ENCODE measurements at places on chromosomes 5 and 9.

DNA sequence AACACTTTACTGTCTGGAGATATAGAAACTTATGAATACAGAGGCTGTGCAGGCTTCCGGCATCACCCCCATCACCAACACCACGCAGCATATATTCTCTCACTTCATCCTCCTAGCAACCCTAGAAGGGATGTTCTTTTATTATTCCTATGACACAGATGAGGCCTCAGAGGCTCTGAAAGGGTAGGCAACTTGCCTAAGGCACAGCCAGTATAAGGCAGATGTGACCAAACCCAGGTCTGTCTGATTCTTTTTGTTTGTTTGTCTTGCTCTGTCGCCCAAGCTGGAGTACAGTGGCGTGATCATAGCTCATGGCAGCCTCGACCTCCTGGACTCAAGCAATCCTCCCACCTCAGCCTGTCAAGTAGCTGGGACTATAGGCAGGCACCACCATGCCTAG lies 22.8 kb upstream of the CORO2A start:
- no peak for DNase-seq

- DNase-seq: no peak
Measured at GRCh38 chr5:89236900-89237299, 353.9 kb upstream of the MEF2C start.

GRCh38 chr5:66967102-66967501 lies 229.5 kb downstream of the CD180 start:
- DNase-seq: no peak

- no peak for DNase-seq
Measured at GRCh38 chr5:80963521-80963895, 3.3 kb downstream of the RASGRF2 start.

DNA sequence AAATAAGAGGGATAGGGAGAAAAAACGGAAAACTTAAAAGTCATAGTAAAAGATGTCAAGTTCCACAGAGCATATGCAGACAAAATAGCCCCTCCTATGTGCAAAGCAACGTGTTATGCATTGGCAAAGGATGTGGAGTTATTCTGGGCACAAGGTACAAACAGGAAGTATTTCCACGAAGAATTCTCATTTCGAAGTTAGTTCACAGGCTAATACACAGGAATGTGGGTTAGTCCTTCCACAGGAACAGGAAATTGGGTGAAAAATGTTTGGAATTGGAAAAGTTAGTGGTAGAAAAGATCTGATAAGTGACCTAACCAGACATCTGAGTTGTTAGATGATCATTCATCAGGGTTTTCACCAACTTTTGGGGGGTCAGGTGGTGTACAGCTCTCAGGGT lies 326.6 kb downstream of the EBF1 start:
- DNase-seq: no peak

DNA sequence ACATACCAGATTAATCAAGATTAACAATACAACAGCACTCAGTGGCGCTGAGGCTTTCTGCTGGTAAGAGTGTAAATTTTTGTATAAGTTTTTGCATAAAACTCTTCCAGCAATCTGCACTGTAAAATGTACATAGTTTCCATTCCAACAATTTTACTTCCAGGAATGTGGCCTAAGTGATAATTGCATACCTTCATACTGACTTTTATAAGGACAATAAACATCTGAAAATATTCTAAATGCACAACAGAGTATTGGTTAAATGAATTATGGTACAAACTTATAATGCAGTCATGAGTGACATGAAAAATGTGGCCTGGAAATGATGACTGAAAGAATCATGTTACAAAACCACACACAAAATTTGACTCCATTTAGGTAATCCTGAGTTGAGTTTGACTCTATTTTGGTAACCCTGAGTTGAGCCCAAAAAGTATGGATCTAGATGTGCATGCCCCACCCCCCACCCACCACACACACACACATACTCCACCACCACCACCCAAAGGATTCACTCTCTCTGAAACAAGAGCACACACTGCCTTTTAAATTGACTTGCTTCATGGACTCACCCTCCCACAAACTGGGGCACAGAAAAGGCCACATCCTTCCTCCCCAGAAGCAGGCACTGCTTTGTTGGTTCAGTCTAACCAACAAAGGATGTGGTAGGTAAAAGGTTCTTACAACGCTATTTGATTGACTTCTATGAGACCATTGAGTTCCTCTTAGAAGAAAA lies 137.6 kb downstream of the SUSD1 start:
- DNase-seq: peak; percentile 58

DNA sequence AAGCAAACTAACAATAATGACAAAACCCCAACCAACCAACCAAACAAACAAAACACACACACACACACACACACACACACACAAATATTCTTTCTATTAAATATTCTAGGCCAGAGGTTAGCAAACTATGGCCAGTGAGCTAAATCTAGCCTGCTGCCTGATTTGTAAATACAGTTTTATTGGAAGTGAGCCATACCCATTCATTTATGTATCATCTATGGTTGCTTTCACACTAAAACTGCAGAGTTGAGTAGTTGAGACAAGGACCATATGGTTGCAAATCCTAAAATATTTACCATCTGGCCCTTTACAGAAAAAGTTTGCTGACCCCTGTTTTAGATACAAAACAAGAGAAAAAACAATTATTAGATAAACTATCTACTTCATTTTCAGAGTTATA lies 620.5 kb upstream of the SEMA6A start:
- DNase-seq: no peak

DNA sequence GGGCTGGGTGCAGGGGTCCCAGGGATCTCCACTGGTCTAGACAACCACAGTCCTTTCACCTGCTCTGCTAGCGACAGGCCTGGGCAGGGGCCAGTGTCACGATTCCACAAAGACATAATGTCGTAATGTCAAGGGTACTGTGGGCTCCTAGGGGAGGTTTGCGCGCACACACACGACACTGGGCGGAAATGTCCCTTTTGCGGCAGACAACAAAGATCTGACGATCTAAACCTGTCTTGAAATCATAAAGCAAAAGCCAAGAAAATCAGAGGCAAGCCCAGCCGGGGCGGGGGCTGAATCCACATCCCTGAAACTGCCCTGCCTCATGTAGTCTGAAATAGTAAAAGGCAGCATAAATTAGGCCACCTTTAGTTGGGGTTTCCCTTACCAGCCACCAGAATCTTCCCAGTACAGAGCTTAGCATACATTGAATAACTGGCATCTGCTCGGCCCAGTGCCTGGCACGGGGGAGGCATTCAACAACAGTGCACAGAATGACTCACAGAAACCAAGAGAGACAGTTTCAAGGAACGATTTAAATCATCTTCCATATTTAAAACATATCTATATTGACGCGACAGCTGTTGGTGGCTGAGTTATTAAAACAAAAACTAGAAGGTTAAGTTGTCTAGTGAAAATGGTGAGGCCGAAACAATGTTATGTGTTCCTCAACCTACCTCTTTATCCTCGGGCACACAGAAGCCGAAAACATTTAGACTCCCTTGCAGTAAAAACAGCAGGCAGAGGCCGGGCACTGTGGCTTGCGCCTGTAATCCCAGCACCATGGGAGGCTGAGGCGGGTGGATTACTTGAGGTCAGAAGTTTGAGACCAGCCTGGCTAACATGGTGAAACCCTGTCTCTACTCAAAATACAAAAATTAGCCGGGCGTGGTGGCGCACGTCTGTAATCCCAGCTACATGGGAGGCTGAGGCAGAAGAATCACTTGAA lies 151.0 kb downstream of the MYO10 start:
- peak; percentile 55 for DNase-seq

DNA sequence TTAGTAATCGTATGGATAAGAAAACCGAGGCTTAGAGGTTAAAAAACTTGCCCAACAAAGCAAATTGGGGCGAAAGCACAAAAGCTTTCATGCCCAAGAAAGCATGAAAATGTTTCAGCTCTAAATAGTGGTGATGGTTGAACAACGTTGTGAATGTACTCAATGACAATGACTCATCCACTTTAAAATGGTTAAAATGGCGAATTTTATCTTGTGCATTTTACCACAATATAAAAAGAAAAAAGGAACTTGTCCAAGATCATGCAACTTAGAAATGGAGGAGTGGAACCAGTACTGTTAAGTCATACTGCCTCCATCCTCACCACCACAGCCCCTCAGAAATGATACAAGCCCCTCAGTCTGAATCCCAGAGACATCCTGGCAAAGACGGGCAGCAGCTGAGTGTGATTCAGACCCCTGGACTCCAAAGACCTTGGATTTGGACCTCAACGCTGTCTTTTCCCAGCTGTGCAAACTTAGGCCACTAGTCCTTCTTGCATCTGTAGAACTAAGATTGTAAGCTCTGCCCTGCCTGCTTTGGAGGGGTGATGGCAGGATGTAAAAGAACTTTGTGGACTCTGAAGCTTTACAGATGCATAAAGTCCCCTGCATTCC lies 158.4 kb downstream of the GABBR2 start:
- no peak for DNase-seq

DNA sequence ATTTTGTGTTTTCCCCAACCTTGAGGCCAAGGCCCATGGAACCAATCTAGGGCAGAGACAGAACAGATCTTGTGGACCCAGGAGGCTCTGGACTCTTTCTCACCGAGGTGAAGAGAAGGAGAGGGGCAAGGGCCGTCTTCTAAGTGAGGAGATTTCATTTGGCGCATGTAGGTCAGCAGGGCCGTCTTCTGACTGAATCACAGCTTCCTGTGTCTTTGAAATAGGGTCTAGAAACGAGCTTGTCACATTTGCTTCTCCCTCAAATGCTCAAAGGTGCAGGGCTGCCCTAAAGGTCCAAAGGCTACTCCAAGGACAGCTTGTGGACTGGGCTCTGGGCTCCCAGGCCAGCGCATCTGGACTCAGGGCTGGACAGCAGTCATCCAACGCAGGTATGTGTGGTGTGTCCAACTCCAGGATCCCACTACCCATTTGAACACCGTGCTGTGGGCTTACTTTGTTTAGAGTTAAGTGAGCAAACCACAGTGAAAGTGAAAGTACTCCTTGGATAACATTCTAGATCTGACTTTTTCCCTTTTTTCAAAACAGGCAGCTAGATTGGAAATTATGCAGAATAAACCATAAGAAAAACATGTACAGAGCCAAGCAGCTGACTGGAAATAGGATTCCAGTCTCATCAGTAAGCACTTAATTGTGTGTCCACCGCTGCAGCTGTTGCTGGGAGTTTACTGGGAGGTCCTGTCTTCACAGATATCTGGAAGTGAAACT lies 357.0 kb downstream of the GADD45G start:
- no peak for DNase-seq

DNA sequence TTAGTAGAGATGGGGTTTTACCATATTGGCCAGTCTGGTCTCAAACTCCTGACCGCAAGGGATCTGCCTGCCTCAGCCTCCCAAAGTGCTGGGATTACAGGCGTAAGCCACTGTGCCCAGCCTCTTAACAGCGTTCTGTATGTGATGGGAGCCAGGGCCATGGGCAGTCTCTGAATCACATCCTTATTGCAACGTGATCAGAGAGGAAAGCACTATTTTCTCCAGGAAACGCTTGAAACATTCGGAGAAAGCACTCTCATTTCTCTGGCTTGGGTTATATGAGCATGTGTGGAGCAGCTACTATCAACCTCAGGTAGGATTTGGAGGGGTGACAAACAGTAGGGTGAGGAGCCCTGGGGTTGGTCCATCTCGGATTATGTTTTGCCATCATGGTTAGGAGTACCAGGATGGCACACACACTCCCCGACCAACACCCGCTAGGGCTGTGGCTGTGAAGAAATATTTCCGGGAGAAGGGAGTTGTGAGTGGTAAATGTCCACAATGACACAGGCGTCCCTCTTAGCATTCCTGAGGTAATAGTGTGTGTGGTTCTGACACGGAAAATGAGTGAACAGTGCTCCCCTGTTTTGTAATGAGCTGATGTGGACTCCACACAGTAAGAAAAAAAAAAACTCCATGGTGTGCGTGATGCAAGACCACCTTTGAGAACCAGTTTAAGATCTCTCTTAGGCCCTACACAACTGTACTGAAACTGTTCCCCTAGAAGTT lies 406.2 kb upstream of the ZNF608 start:
- DNase-seq: no peak

GRCh38 chr9:65437724-65438123 lies 152.7 kb upstream of the FOXD4L5 start:
- DNase-seq: no peak

GRCh38 chr5:91535499-91535898 lies 152.4 kb upstream of the ARRDC3 start:
- DNase-seq: no peak

GRCh38 chr9:79769476-79770275 lies 197.9 kb downstream of the TLE4 start:
- no peak for DNase-seq

DNA sequence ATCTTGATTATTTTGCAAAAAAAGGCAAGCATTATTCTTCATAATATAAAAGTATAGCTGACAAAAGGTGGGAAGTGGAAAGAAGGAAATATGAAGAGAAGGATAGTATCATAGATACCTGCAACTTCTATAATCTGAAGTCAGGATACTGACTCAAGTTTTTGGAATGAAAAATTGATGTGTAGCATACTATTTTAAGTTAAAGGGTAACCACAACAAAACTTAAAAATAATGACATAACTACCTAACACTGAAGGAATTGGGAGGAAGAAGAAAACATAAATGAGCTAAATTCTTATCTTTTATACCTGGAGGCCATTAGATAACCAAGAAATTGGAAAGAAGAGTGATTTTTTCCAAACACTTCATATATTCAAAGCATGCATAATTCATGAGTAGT lies 51.8 kb upstream of the TLE1 start:
- no peak for DNase-seq

- no peak for DNase-seq
Measured at GRCh38 chr5:40677456-40677855, 2.3 kb upstream of the PTGER4 start.

DNA sequence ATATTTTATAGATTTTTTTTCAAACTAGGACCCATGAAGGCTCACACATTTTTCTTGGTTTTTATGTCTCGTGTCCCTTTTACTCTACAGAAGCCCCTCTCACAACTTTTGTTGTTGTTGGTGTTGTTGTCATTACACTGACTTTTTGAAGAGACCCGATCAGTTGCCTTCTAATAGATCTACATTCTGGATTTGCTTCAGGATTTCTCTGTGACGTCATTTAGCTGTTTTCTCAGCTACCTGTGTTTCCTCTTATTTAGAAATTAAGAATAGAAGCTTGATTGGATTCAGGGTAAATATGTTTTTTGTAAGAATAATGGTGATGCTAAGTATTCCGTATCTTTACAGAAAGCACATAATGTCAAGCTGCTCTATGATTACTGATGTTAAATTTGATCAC lies 213.3 kb upstream of the ZNF462 start:
- DNase-seq: no peak

GRCh38 chr9:121321016-121321503 lies 49.0 kb downstream of the STOM start:
- no peak for DNase-seq

GRCh38 chr5:68418201-68418600 lies 202.6 kb downstream of the PIK3R1 start:
- no peak for DNase-seq

DNA sequence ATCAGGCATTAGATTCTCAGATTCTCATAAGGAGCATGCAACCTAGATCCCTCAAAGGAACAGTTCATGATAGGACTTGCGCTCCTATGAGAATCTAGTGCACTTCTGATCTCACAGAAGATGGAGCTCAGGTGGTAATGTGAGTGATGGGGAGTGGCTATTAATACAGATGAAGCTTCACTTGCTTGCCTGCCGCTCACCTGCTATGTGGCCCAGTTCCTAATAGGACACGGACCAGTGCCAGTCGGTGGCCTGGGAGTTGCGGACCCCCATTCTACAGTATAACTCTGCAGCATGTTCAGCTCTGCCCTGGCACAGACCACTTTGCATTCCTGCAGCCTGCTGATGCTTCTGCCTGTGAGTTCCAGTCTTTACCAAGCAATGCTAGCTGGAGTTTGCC lies 581.3 kb upstream of the KLF4 start:
- DNase-seq: no peak

GRCh38 chr5:150948539-150948938 lies 43.8 kb upstream of the ZNF300 start:
- no peak for DNase-seq

All from activated CD4-positive, alpha-beta T cell treated with anti-CD3 and anti-CD28 coated beads, Interleukin-2, amount 50 U/mL, for 48 hours (primary cell).